C1 segment of cervical spinal cord (tissue), 14 donors: ENCODE measurements at places on chromosomes 12 and 14.

GRCh38 chr12:54376596-54376995 is 7.9 kb downstream of the ZNF385A start:
- DNase-seq: no peak

- no peak for DNase-seq
Measured at GRCh38 chr12:91871751-91872150, 273.9 kb downstream of the BTG1 start.

DNA sequence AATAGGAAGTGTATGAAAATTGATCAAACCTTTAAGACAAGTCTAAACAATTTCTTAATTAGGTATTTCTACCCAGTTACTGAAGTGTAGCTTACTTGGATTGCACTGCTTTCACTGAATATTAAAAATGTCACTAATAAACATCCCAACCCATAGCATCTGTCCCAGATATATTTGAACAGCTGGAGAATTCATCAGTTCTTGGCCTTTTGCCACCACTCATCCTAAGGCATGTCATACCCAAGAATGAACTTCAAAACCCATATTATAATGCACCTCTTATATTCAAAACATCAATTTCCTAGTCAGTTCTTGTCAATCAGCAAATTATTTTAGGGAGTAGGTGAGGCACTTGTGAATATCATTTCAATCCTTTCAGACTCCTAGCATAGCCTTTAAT is 392.3 kb downstream of the PAWR start:
- DNase-seq: no peak

GRCh38 chr14:29788093-29788492 is 139.6 kb downstream of the PRKD1 start:
- DNase-seq: no peak

DNA sequence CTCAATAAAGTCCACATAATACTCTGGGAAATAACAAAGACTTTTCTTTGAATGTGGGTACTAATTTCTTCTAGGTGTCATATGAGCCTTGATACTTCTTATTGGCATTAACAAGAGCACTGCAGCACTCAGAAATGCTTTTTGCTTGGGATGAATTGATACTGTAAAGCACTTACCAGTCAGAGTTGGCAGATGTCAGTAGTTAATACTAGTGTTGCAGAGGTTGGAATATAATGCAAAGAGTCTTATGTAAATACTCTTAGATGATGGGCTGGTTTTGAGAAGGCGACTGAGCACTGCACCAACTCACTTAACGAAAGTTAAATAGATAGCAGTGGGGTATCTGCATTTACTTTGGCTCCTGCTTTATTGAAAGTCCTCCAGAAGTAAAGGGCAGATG is 25.6 kb upstream of the MBIP start:
- no peak for DNase-seq

- no peak for DNase-seq
Measured at GRCh38 chr12:96534339-96534738, 45.0 kb downstream of the CFAP54 start.

DNA sequence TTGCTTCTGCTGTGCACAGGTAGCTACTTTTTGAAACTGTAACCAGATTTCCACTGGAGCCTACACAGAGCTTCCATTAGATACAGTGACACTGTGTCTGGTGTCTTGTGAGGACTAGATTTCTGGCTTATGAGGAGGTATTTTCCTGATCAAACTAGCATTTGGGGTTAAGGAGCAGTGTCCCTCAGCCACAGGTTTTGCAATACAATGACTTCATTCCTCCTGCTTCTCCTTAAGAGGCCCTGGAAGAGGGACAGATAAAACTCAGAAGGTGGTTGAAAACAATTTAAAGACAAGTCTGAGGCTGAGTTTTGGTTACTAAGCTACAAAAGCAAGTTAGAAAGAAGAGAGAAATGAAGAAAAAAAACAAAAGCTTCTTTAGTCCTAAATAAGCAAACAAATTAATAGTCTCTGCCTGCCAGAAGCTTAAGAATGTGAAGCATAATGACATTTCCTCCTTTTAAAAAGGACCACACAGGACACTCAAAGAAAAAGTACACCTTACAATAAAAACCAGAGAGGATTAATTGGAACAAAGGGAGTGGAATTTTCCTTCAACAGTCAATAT is 53.0 kb downstream of the PKP2 start:
- DNase-seq: no peak

DNA sequence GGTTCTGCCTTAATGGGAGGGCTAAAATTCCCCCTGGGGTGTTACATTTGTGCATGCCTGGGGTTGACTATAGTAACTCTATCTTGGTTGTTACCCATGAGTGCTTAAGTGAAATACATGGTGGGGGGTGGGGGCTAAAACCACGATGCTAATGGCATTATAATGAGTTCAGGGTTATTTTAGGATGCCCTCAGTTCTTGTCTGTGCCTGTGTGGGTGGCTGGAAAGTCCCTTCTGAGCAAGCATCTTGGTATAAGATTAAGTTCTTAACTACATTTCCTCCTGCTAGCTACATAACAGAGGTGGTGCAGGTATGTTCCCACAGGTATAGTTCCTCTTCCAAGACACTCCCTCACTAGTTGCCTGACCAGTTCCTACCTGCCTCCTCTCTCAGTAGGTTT is 822.3 kb downstream of the LRFN5 start:
- DNase-seq: no peak
